KBM-7 (cell line): ENCODE measurements at places on chromosomes 5 and 9.

GRCh38 chr9:134010310-134011173, 14.7 kb upstream of the BRD3OS start:
- no peak for DNase-seq

- no peak for DNase-seq
These were observed 92.2 kb downstream of the CDC42SE2 start for GRCh38 chr5:131355971-131356528.

- no peak for DNase-seq
These were observed 60.2 kb upstream of the TRIO start for GRCh38 chr5:14082973-14083372.

DNA sequence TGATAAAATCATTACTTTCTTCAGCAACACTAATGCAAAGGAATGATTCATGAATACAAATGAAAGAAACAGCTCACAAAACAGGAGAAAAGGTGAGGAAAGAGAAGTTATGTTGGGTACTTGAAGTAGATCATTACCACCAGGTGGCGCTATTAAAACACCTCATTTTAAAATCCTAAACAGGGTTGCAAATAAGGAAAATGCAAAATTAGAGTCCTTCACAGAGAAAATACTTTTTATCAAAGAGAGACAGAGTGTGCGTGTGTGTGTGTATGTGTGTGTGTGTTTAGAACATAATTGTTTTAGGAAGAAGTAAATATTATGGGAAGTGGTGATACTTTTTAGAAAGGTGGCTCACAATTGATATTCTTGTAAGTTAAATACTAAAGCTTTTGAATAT, 49.5 kb upstream of the CD180 start:
- peak; percentile 85 for DNase-seq

GRCh38 chr5:143573568-143574170, 170.2 kb upstream of the NR3C1 start:
- no peak for DNase-seq

GRCh38 chr9:129125478-129125877, 14.3 kb downstream of the PTPA start:
- DNase-seq: no peak

GRCh38 chr9:90086101-90086511, 481.3 kb downstream of the GADD45G start:
- DNase-seq: no peak

DNA sequence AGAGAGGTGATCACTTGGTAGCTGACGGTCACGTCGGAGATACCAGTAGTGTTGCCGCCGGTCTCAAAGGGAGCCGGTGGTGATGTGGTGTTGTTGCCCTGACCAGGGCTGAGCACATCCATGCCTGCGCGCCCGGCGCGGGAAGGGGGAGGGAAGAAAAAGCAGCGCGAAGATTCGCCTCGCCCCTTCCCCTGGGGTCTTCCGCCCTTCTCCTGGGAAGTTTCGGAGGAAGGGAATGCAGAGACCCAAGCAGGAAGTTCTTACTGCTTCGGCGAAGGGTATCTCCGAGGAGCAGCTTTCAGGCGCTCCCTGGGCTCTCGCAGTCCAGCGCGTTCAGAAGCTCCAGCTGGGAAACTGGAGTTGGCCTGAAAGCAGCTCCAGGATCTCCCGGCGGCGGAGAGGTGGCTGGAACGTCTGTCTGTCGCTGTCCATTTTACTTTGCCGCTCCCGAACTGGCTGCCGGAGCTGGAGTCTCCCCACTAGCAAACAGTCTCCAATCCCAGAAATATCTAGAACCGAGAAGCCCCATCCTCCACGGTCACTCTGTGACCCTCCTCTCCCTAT, 565 bp downstream of the HTR1A start:
- no peak for DNase-seq

GRCh38 chr9:136550439-136551289, 4.8 kb upstream of the NOTCH1 start:
- no peak for DNase-seq

- no peak for DNase-seq
These were observed 1061.7 kb upstream of the WWC1 start for GRCh38 chr5:167229751-167230150.

DNA sequence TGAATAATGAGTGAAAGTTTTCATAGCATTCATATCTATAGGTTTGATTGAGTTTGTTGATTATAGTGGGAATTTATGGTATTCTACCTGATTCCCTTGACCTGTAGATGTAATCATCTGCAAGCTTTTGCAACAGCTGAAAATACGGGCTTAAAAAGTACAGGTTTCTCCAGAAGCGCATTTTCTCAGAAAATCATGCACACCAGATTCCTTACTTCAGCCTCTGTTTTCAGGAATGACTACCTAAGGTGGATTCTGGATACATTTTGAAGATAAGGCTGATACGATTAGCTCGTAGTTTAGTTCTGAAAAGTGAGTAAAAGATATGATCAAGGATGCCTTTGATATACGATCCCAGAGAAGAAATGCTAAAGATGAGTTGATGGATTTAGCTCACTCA, 694.8 kb upstream of the CDH10 start:
- DNase-seq: no peak

GRCh38 chr9:97703437-97704344, 6.6 kb upstream of the XPA start:
- no peak for DNase-seq

DNA sequence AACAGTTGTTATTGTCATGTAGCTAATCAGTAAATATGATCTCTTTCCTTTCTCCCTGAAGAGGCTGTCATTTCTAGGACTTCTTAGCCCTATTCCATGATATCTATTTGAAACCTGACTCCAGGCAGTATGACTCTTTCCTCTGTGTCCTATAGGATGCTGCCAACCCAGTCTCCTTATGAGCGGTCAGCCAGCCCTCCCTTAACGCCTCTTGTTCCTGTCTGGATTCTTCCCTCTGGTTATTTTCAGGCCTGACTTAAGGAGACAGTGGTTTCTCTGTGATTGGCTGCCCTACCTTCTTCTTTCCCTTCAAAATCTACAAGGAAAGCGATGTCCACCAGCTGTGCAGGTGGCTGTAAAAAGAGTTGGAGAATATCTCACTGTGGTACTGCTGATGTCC, 19.4 kb upstream of the C5orf63 start:
- no peak for DNase-seq

- DNase-seq: no peak
These were observed 157.0 kb downstream of the GABBR2 start for GRCh38 chr9:98551511-98552286.

DNA sequence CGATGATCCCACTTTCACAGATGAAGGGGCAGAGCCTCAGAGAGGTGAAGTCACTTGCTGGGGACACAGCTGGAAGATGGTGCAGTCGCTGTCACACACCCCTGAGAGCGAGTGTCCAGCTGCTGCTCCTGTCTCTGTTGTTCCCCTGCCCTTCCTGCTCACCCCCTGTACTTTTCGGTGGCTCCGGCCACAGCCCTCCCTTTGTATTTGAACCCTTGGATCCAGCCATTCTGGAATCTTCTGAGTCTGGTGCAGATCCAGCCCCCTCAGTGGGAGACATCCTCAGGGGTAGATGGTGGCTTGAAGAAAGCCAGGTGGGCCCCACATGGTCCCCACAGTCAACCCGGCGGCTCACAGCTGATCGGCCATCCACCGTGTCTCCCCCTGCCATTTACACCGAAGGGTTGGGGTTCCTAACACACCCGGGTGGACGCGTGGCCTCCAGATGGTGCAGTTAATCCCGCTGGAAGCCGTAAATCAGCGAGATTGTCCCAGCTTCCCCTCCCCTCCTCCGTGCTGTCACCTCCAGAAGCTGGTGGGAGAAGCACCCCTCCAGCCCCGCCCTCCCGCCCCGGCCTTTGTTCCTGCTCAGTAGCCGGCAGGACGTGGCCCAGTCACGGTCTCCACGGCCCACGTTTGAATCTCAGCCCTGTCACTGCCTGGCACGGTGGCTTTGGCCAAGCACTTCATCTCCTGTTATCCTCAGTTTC, 204.8 kb downstream of the C9orf50 start:
- no peak for DNase-seq

DNA sequence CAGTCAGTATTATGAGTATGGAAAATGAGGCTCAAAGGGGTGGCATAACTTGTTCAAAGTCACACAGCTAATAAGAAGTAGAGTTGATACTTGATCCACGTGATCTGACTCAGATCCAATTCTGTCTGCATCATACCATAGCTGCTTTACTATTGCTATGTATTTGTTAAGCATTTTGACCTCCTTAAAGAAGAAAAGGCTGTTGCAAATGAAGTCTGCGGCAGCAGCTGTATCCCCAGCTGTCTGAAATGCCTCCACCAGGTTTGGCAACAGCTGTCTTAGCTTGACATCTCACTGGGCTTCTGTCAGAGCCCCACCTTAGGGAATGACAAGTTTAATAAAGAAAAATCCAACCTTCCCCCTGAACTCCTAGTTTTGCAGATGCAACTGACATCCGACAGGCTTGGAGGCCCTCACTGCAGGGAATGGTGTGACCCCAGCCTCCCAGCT, 75.6 kb upstream of the SLC44A1 start:
- DNase-seq: no peak

- no peak for DNase-seq
These were observed 85.4 kb downstream of the KLF4 start for GRCh38 chr9:107404161-107404560.

GRCh38 chr9:110298043-110298605, 39.5 kb downstream of the TXNDC8 start:
- DNase-seq: no peak

DNA sequence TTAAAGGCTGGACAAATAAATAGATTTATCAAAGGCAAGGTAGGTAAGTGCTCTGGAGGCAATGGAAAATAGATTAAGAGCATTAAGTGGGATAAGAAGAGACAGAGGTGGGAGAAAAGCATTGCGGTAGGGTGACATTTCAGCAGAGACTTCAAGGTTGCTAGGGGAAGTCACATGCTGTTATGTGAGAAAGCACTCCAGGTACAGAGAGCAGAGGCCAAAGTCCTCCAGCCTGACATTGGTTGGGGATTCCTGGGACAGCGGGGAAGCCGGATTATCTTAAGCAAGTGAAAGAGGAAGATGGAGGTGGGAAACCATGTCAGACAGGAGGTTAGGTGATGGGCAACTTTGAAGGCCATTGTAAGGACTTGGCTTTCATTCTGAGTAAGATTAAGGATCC, 1222.9 kb downstream of the PTPRD start:
- no peak for DNase-seq

- DNase-seq: no peak
These were observed 6.8 kb downstream of the RALGDS start for GRCh38 chr9:133113949-133114885.

DNA sequence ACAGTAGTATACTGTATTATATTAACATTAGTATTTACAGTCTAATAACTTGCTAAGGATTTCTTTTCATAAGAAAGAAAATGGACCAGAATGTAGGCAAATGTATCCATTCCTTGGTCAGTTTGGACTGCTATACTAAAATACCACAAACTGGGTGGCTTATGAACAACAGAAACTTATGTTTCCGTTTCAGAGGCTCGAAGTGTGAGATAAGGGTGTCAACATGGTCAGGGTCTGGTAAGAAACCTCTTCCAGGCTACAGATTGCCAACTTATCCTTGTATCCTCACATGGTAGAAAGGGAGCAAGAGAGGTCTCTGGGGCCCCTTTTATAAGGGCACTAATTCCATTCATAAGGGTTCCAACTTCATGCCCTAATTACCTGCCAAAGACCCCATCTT, 9.2 kb upstream of the ESM1 start:
- DNase-seq: no peak

- no peak for DNase-seq
These were observed 357.7 kb downstream of the NPR3 start for GRCh38 chr5:33068786-33069185.

DNA sequence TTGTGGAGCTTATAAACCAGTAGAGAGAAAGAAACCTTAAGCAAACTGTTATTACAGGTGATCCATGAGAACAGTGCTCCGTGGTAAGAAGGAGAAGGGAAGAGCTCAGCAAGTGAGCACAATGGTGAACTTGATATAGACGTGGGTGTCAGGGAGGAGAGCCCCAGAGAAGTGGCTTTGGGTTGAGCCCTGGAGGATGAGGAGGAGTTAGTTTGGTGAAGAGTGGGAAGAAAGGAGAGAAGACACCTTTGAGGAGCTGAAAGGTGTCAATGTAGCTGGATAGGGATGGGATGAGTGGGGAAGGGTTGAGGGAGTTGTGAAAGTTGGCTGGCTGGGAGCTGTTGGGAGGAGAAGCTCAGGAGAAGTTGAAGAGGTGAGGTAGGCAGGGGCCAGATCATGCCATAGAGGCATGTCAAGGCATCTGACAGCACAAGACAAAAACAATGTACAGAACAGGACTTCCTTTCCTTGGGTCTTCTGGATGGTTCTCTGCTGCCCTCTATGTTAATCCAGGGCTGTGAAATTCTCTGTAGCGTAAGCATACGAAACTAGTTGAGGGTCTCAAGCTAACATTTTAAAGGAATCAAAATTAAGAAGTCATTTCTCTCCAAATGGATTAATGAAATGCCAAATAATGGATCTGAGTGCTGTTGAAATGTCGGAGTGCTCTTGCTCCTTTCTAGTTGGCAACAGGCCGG, 501.9 kb downstream of the KDM4C start:
- DNase-seq: peak; percentile 1

DNA sequence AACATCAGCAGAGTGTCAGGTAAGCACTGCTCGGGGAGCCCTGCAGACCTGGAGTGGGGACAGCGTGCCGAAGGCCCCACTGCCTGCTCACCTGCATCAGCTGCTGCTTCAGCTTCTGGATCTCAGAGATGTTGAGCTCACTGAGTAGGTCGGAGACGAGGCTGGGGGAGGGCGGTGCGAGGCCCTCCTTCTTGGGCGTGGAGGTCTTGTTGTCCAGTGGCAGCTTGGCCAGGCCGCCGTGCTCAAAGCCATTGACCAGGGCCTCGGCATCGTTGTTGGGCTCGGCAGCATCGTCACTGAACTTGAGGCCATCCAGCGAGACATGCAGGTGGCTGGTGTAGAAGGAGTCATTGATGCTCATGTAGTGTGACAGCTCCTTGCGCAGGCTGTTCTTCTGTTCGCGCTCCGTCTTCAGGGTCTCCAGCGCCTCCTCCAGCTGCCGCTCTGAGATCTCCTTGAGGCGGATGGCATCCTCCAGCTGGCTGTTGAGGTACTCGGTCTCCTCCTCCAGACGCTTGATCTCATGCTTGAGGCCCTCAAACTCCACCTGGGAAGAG, 44.3 kb downstream of the BICD2 start:
- DNase-seq: no peak

- no peak for DNase-seq
These were observed 3.6 kb downstream of the FBXO38 start for GRCh38 chr5:148387325-148387724.

DNA sequence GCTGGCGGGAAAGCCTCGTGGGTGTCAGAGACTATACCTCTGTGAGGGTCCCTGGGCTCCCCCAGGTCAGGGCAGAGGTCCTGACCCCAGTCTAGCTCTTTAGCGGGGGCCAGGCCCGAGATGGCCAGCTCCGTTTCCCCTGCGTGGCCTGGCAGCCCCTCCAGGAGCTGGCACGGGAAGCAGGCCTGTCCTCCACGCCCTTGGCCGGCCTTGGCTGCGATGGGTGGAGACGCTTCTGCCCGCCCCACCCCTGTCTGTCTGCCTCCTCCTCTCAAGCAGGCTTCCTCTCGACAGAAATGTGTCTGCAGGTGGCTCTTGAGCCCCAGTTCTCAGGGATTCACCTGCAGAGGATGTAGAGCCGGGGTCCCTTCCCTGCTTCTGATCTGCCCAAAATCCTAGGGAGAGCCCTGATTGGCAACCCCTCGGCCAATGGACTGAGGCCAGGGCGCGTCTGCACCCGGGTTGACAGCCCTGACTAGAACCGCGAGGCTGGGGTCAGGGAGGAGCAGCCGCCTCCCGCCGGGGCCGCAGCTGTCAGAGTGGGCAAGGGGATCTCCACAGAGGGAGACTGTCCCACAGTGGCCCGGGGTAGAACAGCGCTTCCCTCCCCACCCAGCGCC, 2.6 kb upstream of the GRIN1 start:
- DNase-seq: no peak

- DNase-seq: no peak
These were observed 499.1 kb upstream of the GRIN3A start for GRCh38 chr9:102237520-102237919.
